Thyroid gland (tissue), 4 donors: ENCODE measurements at places on chromosomes 5 and 9. TPM values are rescaled to one million over a fixed set of nuclear protein-coding genes. Genes with fewer than 3 reads are reported as not detected.

GRCh38 chr9:130058154-130058553, 4.4 kb downstream of the GPR107 start:
- no peak overlapping the region for H3K27ac ChIP-seq
- no peaks in the 10 kb centered on the region for H3K36me3 ChIP-seq
- peaks cover 18% of the 10 kb centered on the region for H3K4me1 ChIP-seq
- H3K4me3 ChIP-seq, result no peak overlapping the region

PCDH12 gene
- total RNA-seq, result 7.8 TPM

ANKRA2 gene
- 43.1 TPM for total RNA-seq

- no peak overlapping the region for H3K4me3 ChIP-seq
- no peak for DNase-seq
- H3K27me3 ChIP-seq, result no peaks in the 10 kb centered on the region
- no peaks in the 10 kb centered on the region for H3K36me3 ChIP-seq
- H3K27ac ChIP-seq, result no peak overlapping the region
Observed at GRCh38 chr9:75993434-75993833, 103.0 kb downstream of the PCSK5 start.

DRD1 gene
- total RNA-seq, result not detected

TMEM215 gene
- not detected for total RNA-seq

ZNF883 gene
- total RNA-seq, result 0.39 TPM
